ENCODE measurements at places on chromosomes 7 and 10. TPM values are rescaled to one million over a fixed set of nuclear protein-coding genes. Genes with fewer than 3 reads are reported as not detected.

- H3K27me3 ChIP-seq, result no peaks in the 10 kb centered on the region
- no peak for DNase-seq
- H3K27ac ChIP-seq, result no peak overlapping the region
- H3K36me3 ChIP-seq, result peaks cover 1% of the 10 kb centered on the region
Observed at GRCh38 chr10:72727130-72727529, 35.2 kb downstream of the MCU start.

GRCh38 chr10:54958844-54959243 is 157.8 kb upstream of the PCDH15 start:
- DNase-seq, result no peak
- H3K4me1 ChIP-seq, result no peaks in the 10 kb centered on the region
- no peaks in the 10 kb centered on the region for H3K36me3 ChIP-seq
- H3K4me3 ChIP-seq, result no peak overlapping the region

- no peaks in the 10 kb centered on the region for H3K4me1 ChIP-seq
- DNase-seq, result no peak
- H3K4me3 ChIP-seq, result no peak overlapping the region
- no peaks in the 10 kb centered on the region for H3K36me3 ChIP-seq
- H3K27ac ChIP-seq, result no peak overlapping the region
- no peaks in the 10 kb centered on the region for H3K27me3 ChIP-seq
Observed at GRCh38 chr7:156497776-156498509, 142.6 kb upstream of the RNF32 start.

- H3K27ac ChIP-seq, result no peak overlapping the region
- peak overlapping the region; percentile 85 for H3K4me3 ChIP-seq
- H3K36me3 ChIP-seq, result peaks cover 7% of the 10 kb centered on the region
- peaks cover 58% of the 10 kb centered on the region for H3K27me3 ChIP-seq
- DNase-seq, result peak; percentile 34
Observed at GRCh38 chr10:27258838-27259812, 18.5 kb upstream of the ACBD5 start.

DNA sequence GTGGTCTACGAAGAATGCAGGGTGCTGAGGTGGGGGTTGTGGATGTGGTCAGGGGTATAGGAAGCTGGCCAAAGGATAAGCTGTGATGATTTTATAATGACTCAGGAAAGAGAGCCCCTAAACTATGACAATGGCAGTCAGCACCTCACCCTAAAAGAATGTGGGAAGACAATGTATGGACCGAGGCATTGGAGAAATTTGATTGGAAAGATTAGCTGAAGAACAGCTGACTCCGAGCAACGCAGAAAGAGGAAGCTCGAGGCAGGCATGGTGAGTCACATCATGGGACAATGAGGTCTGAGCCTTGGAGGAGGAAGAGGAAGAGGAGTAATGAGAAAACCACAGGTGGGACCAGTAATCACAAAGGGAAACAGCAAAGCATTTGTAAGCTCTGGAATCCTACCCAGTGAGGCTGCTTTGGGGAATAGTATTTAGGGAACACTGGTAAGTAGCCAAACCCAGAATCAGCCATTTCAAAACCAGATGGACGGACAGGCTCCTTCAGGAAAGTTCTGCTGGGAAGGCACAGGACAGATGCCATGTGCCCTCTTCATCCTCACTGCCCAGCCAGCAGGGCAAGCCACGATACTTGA is 295.4 kb downstream of the PRPF18 start:
- no peak overlapping the region for H3K4me3 ChIP-seq
- H3K27ac ChIP-seq, result no peak overlapping the region
- H3K27me3 ChIP-seq, result peaks cover 9% of the 10 kb centered on the region
- H3K4me1 ChIP-seq, result peaks cover 6% of the 10 kb centered on the region

FGL2 gene
- total RNA-seq, result 1.4 TPM

CNPY1 gene
- not detected for total RNA-seq

SLC18A2 gene
- total RNA-seq, result not detected

- H3K36me3 ChIP-seq, result no peaks in the 10 kb centered on the region
- H3K4me3 ChIP-seq, result no peak overlapping the region
- H3K4me1 ChIP-seq, result no peaks in the 10 kb centered on the region
- no peak overlapping the region for H3K27ac ChIP-seq
Observed at GRCh38 chr7:148468700-148469098, 121.9 kb upstream of the C7orf33 start.

DNA sequence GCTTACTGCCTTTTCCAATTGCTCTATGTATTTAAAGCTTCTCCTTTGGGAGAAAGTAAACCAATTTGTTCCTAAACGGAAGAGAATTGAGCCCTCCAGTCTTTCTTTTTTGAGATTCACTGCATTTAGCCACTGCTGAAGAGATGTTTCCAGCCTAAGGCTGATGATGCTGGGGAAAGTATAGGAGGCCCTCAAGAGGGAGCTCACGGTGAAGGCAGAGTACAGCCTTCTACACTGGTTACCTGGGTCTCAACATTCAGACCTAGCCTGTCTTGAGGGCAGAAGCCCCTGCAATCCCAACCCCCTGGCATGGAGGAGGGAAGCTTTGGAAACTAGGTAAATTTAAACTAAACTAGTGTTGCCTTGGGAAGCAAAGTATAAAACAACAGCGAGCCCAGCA is 316.7 kb upstream of the TPK1 start:
- no peak for DNase-seq
- H3K36me3 ChIP-seq, result no peaks in the 10 kb centered on the region
- no peak overlapping the region for H3K27ac ChIP-seq
- no peaks in the 10 kb centered on the region for H3K4me1 ChIP-seq
- H3K27me3 ChIP-seq, result peaks cover 16% of the 10 kb centered on the region

DNA sequence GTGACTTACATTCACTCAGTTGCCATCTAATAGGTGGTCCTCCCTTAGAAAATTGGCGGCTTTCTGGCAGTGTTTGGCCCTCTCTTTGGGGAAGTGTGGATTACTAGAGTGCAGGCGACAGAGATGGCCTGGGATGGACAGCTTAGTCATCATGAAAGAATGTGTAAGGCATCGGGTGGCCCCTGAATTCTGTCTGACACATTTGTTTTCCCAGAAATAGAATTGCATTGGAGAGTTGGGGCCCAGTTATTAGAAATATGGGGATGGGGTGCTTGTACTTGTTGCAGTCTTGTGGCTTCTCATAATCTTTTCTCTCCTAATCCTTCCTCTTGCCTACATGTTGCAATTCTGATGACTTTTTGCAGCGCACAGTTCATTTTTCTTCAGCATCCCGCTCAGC is 13.8 kb downstream of the TCF7L2 start:
- peaks cover 3% of the 10 kb centered on the region for H3K36me3 ChIP-seq
- H3K27ac ChIP-seq, result no peak overlapping the region
- peaks cover 33% of the 10 kb centered on the region for H3K27me3 ChIP-seq
- peaks cover 28% of the 10 kb centered on the region for H3K4me1 ChIP-seq
- H3K4me3 ChIP-seq, result no peak overlapping the region
- DNase-seq, result no peak

- no peaks in the 10 kb centered on the region for H3K4me1 ChIP-seq
- H3K27me3 ChIP-seq, result no peaks in the 10 kb centered on the region
- DNase-seq, result no peak
- H3K36me3 ChIP-seq, result no peaks in the 10 kb centered on the region
Observed at GRCh38 chr10:64574371-64574770, 1053.2 kb downstream of the REEP3 start.

DNA sequence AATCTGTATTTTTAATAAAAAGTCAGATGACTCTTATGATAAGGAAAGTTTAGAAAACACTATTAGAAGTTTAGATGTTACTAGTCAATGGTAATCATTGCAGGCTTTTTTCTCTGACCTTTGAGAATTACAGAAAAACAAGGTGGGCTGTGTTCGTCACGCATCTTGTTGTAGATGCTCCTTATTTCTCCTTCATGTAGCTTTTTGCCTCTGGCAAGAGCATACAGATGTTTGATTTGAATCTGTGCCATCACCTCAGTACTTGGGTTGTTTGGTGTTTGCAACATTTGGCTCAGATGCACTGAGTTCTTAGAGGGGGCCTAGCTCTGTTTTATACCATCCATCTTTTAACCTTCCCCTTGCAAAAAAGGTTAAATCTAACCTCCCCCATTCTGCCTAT is 11.5 kb downstream of the TAS2R16 start:
- no peak overlapping the region for H3K27ac ChIP-seq
- no peaks in the 10 kb centered on the region for H3K36me3 ChIP-seq
- no peaks in the 10 kb centered on the region for H3K4me1 ChIP-seq

DNA sequence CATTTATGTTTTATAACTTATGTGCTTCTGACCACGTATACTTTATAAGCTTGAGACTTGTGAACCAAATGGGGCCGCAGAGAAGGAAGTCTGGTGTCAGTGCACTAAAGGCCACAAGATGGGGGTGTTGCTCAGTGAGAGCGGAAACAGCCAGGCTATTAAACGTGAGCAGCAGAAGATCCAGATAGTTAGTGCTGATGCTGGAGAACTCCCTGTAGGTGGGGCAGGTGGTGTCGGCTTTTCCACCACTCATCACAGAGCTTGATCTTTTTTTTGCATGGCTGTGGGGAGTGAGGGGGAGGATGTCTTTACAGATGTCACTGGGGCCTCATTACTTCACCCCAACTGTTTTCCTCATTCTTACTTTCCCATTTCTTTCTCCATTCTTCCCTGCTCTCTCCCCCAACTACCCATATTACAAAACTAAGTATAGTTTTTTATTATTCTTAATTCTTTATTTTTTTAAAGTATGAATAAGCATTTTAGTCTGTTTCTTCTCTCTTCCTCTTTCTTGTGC is 34.7 kb downstream of the ACADSB start:
- H3K36me3 ChIP-seq, result peaks cover 4% of the 10 kb centered on the region
- H3K27me3 ChIP-seq, result no peaks in the 10 kb centered on the region
- H3K4me3 ChIP-seq, result no peak overlapping the region
- peaks cover 6% of the 10 kb centered on the region for H3K4me1 ChIP-seq

GRCh38 chr7:54360075-54360840 is 181.9 kb upstream of the VSTM2A start:
- no peaks in the 10 kb centered on the region for H3K36me3 ChIP-seq
- no peaks in the 10 kb centered on the region for H3K27me3 ChIP-seq
- no peak for DNase-seq

- no peak overlapping the region for H3K27ac ChIP-seq
- no peaks in the 10 kb centered on the region for H3K36me3 ChIP-seq
Observed at GRCh38 chr10:114335614-114336013, 68.7 kb downstream of the AFAP1L2 start.

DNA sequence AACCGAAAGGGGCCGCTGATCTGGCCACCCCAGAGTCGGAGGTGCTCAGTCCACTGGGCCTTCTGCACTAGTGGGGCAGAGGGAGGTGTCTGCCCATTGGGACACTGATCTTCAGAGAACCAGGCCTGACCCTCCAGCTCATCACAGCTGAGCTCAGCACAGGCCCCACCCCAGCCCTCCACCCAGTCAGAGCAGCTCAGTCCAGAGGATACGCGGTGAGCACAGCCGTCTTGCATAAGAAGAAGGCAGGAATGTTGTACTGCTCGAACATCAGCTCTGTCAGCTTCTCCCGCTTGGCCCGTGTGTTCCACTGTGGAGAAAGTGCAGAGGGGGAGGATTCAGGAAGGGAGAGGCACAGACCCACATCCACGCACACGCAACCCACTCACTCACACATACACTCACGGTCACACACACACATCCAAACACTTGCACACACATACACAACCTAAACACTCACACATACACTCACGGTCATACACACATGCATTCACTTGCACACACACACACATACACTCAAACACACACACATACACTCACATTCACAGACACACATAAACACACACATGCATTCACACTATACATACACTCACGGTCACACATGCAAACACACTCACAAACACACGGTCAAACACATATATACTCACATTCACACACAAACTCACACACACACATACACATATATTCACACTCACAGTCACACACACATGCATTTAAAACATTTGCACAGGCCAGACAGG is 6.3 kb downstream of the ACTL6B start:
- no peak overlapping the region for H3K27ac ChIP-seq
- H3K4me3 ChIP-seq, result no peak overlapping the region
- no peak for DNase-seq
- peaks cover 36% of the 10 kb centered on the region for H3K27me3 ChIP-seq
- no peaks in the 10 kb centered on the region for H3K4me1 ChIP-seq
- no peaks in the 10 kb centered on the region for H3K36me3 ChIP-seq

DNA sequence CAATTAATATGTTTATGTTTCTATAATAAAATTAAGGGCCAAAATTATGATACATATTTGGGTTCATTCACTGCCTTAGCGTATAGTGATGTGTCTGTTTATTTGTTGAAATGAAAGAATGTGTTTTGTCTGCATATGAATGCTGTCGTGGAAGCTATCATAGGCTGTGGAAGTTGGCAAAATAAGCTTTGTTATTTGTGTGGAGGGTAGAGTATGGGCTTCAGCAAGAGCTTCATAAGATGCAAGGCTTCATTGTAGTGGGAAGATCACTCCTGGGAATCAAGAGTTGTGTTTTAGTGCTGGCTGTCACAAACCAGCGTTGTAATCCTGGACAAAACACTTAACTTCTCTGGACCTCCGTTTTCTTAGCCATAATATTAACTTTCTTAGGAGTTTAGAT is 2.5 kb downstream of the SLK start:
- H3K4me3 ChIP-seq, result peak overlapping the region; percentile 95
- no peaks in the 10 kb centered on the region for H3K27me3 ChIP-seq
- H3K36me3 ChIP-seq, result peaks cover 19% of the 10 kb centered on the region
- peaks cover 47% of the 10 kb centered on the region for H3K4me1 ChIP-seq
- H3K27ac ChIP-seq, result peak overlapping the region; percentile 54

GRCh38 chr7:44073664-44074348 is 8.4 kb upstream of the PGAM2 start:
- no peaks in the 10 kb centered on the region for H3K27me3 ChIP-seq
- H3K4me1 ChIP-seq, result peaks cover 27% of the 10 kb centered on the region
- H3K36me3 ChIP-seq, result peaks cover 34% of the 10 kb centered on the region

- no peaks in the 10 kb centered on the region for H3K27me3 ChIP-seq
- H3K4me1 ChIP-seq, result no peaks in the 10 kb centered on the region
- DNase-seq, result no peak
- no peak overlapping the region for H3K27ac ChIP-seq
Observed at GRCh38 chr7:20532890-20533289, 82.6 kb upstream of the ABCB5 start.

PTPRZ1 gene
- total RNA-seq, result not detected

- no peak overlapping the region for H3K27ac ChIP-seq
- no peaks in the 10 kb centered on the region for H3K36me3 ChIP-seq
Observed at GRCh38 chr7:12320241-12320986, 83.3 kb downstream of the VWDE start.

CD36 gene
- total RNA-seq, result not detected

CASP7 gene
- 37.1 TPM for total RNA-seq

DNA sequence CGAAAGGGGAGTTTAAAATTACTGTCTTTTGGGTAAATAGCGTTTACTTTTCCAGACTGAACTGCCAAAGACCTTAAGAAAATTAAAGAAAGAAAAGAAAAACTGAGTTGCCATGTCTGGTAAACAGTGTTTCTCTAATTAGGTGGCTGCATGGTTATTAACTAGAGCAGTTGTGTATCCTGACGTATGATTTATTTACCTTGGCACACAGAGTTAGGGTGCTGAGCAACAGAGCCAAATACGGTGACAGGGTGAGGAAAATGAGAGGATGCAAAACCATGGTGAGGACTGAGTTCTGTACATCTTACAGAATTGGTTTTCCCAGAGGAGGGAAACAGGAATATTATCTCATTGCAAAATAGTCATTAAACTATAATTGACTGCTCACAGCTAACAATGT is 546.4 kb upstream of the FZD8 start:
- no peak overlapping the region for H3K27ac ChIP-seq
- DNase-seq, result no peak
- no peaks in the 10 kb centered on the region for H3K27me3 ChIP-seq
- H3K4me1 ChIP-seq, result no peaks in the 10 kb centered on the region

NEUROD6 gene
- total RNA-seq, result not detected

All from activated naive CD8-positive, alpha-beta T cell treated with anti-CD3 and anti-CD28 coated beads for 36 hours (primary cell).